ENCODE measurements at places on chromosomes 7 and 10.

GRCh38 chr10:84626397-84627087, 298.2 kb downstream of the CCSER2 start:
- DNase-seq, result no peak

DNA sequence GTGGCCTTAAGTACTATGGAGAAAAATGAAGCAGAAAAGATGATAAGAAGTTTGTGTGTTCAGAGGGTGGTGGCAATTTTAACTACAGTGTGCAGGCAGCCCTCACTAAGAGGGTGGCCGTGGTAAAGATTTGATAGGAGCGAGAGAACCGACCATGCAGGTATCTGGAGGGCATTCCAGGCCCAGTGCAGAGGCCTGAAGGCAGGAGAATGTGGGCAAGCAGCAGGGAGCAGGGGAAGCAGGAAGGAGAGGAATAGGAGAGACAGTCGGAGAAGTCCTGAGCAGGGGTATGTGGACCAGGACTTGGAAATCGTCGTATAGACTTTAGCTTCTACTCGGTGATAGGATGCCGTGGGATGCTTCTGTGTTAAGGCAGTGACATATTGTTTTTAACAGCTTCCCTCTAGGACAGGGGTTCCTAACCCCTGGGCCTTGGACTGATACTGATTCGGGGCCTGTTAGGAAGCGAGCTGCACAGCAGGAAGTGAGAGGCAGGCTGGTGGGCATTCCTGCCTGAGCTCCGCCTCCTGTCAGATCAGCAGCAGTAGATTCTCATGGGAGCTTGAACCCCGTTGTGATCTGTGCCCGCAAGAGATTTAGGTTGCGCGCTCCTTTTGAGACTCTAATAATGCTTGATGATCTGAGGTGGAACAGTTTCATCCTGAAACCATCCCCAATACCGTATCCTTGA, 227.2 kb downstream of the CCDC3 start:
- no peak for DNase-seq

DNA sequence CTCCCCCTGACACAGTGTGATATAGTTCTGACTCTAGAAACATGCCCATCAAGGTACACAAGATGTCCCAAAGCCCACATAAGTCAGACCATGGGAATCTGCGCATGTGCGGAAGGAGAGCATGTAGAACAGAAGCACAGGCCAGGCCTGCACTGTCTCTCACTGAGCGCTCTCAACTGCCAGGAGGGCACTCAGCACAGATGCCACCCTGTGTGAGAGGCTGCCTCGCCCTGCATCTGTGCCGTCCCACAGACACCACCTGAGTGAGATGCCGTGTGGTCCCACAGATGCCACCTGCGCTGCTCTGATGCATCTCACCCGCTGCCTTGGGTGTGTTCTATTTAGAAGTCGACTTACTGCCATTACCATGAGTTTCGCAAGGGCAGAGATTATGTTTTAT, 98.4 kb downstream of the VOPP1 start:
- DNase-seq, result no peak

GRCh38 chr7:157875230-157876179, 538.7 kb downstream of the DNAJB6 start:
- no peak for DNase-seq

- no peak for DNase-seq
Measured at GRCh38 chr7:116899308-116899707, 36.9 kb downstream of the CAPZA2 start.

- no peak for DNase-seq
Measured at GRCh38 chr7:135888740-135889139, 88.4 kb downstream of the MTPN start.

GRCh38 chr7:55065079-55065478, 46.3 kb downstream of the EGFR start:
- no peak for DNase-seq

GRCh38 chr7:27866828-27867672, 127.1 kb downstream of the TAX1BP1 start:
- DNase-seq, result no peak

DNA sequence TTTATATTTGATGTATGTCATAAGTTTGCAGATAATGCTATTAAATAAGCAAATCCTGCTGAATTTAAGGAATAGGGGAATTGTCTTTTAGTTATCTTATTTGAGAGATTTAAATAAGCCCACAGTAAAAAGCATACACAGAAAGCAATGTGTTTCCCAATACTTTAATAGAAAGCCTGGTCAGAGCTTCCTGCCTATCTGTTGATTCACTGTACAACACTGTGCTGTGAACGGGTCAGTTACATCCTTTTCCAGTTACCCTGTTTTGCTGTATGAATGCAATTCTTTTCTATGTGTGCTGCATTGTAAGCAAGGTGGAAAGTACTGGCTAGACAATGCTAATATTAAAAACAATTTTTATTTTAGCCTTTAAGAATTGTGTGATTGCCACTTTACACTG, 81.2 kb downstream of the ANKRD7 start:
- no peak for DNase-seq

DNA sequence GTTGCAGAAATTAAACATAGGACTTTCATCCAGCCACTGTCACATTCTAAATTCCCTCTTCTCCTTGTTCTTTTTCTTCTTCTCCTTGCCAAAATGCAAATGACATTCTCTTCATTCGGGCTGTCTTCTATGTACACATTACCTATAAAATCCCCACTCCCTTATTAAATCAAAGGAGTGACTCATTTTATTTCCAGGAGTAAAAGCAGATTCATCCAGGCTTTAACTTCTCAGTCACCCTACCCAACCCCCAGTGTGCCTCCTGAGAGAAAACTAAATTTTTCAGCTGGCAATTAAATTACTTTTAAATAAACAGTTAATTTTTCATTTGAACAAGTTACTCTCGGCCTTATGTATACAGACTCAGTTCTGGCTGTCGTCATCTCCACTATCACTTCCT, 223.9 kb upstream of the SHH start:
- no peak for DNase-seq

DNA sequence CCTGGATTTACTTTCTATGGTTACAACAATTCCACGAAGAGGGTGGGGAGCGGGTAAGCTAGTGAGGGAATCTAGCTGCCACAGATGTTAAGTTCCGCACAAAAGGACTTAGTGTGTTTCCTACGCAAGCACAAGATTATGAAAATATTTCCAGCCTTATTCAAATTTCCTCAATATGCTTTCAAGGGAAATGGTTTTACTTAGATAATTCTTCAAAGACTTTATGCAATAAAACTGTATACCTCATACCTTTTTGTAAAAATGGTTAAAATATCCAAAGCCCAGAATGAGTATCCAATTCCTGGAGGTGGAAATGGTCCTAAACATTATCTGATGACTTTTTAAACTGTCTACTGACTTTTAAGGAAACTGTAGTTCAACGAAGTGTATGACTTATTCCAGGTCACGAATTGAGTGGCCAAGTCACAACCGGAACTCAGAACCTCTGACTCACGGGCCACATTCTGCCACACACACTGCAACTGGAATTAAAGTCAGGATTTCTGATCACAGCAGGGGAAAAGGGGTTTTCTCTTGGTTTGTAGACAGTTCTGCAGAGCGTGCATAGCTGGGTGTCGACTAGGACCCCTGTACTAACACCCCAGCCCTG, 20.2 kb upstream of the INSIG1 start:
- no peak for DNase-seq

DNA sequence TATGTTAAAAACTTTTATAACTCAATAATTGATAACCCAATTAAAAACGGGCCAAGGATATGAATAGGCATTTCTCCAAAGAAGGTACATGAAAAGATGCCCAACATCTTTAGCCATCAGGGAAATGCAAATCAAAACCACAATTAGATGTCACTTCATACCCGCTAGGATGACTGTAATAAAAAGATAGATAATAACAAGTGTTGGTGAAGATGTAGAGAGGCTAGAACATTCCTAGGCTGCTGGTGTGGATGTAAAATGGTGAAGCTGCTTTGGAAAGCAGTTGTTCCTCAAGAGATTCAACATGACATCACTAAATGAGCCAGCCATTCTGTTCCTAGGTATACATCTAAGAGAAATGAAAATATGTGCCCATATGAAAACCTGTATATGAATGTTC, 35.6 kb downstream of the CAMK1D start:
- DNase-seq, result no peak

DNA sequence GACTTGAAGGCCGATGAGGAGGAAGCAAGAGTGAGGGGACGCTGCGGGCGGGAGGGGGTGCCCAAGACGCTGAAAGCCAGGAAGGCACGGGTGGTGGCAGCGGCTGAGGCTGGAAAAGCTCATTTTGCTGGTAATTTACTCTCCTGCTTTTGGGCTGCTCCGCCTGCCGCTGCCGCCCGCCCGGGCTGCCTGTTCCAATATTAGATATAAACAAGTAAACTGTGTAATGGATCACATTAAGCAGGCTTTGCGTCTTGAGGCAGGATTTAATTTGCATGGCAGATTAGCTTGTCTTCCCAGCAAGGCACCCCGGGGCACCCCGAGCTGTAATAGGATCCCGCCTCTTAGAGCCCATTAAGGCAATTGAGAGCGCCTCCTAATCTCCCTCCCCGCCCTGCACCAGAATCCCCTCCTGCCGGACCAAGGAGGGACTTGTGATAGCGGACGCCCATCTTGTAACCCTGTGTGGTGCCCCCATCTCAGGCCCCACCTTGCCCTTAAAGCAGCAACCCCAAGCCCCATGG, 46.1 kb upstream of the SLF2 start:
- no peak for DNase-seq

Data from upper lobe of left lung (tissue), 6 donors.